ENCODE measurements at places on chromosomes 1 and 21. TPM values are rescaled to one million over a fixed set of nuclear protein-coding genes. Genes with fewer than 3 reads are reported as not detected.

SPATA46 gene
- 0.37 TPM for polyA plus RNA-seq

HES4 gene
- 36.5 TPM for polyA plus RNA-seq

TBX19 gene
- 2.3 TPM for polyA plus RNA-seq

TCHHL1 gene
- not detected for polyA plus RNA-seq

MMEL1 gene
- polyA plus RNA-seq, result 5.7 TPM

OLIG2 gene
- polyA plus RNA-seq, result 0.33 TPM

- DNase-seq, result no peak
Measured at GRCh38 chr1:184532199-184532598, 145.4 kb downstream of the C1orf21 start.

- DNase-seq, result no peak
Measured at GRCh38 chr1:100502052-100502792, 35.7 kb upstream of the GPR88 start.

DNA sequence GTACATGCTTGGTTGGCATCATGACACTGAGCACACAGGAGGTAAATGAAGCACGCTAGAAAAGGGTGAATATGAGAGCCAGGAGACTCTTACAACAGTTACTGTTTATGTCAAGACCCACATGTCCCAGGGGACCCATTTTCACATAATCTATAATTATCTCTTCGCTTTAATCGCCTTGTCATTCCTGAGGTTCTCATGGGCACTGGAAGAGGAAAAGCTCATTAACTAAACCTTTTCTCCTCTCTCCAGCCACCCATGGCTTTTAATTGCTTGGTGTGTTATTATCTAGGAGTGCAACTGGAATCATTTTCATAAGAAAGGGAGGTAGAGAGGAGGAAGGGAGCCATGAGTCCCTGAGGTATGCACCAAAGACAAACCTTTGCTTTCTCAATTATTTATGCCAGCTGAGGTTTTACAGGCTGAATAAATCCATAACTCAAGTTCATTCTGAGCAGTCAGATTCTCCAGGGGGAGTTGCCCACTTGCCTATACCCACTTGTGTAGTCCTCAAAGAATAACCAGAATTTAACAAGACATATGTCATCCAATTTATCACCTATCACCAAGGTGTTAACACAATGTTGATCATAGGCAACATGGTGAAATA, 77.4 kb downstream of the ACBD6 start:
- DNase-seq, result no peak

- no peak for DNase-seq
Measured at GRCh38 chr1:186078245-186078644, 296.8 kb downstream of the TPR start.

DNA sequence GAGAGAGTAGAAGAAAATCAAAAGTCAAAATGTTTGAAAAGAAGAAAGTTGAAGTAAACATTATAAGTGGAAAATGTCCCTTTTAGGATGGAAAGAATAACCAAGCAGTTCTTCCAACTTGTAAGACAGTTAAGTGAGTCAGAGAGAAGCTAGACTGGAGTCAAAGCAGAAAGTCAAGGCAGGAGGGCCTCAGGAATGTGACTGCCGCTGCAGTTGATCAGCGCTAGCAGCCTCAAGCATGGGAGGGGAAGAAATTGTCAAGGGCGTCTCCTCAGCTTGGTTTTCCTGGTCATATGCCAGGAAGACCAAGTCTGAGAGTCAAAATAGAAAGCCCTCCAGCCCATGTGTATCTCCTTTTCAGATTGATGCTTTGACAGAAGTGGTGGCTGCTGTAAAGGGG, 23.2 kb downstream of the HAO2 start:
- no peak for DNase-seq

DNA sequence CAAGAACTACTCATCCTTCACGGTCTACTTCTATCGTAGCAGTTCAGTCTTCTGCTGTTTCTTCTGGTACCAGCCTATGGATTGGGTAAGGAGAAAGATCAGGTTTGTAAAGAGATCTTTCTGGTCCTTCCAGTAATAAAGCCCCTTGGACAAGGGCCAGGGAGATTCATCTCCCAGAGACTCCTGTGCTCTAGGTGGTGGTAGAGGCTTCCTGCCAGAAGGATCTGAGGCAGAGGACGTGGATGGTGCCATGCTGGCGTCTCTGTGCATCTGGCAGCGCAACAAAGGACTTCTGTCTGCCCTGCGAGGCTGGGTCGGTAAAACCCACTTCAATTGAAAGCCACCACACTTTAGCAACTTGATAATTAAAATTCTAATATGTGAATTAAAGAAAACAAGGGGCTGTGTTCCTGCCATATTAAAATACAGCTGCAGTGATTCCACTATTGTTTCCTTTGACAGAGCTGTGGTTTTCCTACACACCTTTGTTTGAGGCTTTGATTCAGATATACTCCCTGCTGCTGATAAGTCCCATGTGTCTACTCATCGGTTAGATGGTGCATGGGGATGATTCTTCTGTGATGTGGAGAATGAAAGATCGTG, 73.6 kb downstream of the ROR1 start:
- no peak for DNase-seq

DNA sequence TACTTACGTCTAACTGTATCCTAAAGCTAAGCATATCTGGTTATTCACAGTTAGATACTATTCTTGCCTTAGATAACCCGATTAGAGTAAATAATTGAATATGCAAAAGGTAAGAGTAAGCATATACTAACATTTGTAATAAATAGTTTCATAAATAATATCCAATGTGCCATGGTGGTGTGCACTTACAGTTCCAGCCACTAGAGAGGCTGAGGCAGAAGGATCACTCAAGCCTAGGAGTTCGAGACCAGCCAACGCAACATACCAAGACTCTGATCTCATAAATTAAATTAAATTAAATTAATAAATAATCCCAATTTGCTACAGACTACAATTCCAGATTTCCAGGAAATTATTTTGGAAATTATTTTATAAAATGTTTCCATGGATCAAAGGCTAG, 12.2 kb downstream of the ARID4B start:
- no peak for DNase-seq

DNA sequence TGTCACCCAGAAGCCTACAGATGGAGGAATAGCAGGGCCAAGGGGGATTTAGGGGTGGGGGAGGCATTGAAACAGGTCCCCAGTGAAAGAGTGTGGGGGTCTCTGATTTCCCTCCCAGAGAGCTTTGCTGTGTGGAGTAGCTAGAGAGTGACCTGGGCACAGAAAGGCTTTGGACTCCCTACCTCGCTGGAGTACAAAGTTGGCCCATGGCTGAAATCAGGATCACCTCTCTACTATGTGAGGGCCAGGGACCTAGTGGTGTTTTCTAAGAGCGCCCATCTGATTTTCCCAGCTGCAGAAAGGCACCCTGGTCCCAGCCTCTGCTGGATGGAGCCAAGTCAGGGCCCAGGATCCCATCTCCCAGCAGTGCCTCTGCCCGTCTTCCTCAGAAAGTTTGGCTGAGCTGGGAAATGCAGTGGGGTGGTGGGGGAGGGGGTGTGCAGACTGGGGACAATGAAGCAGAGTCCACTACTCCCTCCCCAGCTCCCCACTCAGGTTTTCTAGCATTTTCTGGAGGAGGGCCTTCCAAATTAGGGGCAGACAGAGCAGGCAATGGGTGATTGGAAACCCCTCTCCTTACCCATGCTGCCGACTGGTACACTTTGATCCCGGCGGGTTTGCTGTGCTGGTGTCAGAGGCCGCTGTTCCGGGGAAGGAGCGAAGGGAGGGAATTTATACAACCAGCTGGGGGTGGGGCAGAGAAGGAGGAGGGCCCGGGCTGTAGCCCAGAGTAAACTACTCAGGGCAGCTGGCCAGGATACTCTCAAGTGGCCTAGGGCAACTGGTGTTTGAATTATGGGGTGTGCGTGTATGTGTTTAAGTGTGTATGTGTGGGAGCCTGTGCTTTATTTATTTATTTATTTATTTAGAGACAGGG, at the start of gene SELENBP1:
Gene SELENBP1 (minus strand): TSS at position 648 of the 877 bp plus-strand sequence. CDS start 64 bp downstream, at position 584.
- DNase-seq, result peak; percentile 68
